ENCODE measurements at places on chromosomes 4 and X.

DNA sequence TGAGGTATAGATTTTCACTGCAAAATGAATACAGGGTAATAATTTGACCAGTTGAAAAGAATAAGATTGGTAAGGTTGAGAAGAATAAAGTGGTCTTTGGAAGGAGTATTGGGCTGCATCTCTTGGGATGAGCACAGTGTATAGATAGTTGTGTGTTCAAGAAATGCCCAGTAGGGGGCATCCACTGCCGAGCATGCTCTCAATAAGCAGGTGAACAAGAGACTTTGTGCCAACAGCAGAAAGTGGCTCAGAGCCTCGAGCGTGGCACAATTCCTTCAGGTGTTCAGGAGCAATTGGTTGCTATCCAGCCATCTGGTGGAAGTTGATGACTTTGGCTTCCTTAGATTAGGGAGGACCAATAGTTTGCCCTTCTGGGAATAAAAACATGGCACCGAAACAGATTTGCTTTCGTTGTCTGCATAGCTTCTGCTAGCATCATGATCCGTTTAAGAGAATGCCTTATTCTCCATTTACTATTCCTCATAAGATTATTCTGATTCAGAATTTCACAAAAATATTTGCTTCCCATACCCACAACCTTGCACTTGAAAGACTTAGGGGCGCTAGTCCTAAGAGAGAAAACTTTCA lies 258.1 kb upstream of the NEIL3 start:
- no peak for DNase-seq

DNA sequence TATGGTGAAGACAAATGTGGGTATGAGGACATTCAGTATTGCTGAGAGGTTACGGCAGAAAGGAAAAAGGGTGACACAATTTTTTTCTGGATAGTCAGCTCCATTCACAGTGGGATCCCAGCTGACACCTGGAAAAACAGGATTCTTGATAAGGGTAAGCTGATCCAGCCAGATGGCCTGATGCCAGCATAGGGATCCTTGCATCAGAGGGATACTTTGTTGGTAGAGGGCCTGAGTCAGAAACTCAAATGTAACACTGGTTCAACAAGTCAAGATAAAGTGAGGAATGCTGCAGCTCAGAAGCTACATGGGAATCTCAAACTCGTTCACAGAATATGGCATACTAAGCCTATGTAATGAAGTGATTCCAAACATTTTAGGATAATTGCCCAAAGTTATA lies 726.7 kb downstream of the C4orf33 start:
- no peak for DNase-seq

- no peak for DNase-seq
Measured at GRCh38 chr4:5990446-5991160, 27.6 kb downstream of the C4orf50 start.

DNA sequence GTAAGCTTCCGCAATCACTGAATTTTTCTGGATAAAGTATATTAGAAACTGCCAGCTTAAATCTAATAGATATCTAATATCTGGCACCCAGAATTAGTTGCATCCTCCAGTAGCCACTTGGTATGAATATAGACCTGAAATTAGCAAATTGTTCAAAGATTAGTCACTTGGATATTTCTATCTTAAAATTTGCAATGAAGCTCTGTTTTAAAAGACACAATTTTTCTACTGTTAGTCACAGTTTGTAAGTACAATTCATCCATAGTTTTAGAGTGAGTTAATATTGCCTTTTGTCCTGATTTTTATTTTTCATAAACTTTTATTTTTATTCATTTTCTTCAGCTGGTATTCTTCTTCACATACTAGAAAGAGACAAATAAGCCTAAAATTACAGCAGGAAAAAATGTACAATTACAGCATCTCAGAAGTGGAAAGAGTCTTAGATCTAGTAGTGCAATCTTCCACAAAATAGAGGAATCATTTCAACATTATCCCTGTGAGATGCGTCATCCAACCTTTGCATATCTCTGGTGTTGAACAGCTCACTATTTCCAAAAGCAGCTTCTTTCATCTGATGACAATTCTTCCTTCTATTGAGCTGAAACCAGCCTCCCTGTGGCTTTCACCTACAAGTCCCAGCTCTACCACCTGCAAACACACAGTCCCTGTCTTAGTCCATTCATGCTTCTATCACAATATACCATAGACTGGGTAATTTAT lies 190.0 kb upstream of the AR start:
- no peak for DNase-seq

DNA sequence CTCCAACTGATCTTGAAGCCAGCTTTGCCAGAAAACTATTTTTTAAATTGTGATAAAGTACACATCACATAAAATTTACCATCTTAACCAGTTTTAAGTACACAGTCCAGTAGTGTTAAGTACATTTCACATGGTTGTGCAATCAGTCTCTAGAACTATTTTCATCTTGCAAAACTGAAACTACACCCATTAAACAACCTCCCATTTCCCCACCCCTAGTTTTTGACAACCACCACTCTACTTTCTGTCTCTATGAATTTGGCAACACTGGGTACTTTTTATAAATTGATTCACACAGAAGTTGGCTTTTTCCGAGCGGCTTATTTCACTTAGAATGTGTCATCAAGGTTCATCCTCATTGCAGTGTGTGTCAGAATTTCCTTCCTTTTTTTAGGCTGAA lies 31.0 kb downstream of the TRPC5 start:
- DNase-seq, result no peak

DNA sequence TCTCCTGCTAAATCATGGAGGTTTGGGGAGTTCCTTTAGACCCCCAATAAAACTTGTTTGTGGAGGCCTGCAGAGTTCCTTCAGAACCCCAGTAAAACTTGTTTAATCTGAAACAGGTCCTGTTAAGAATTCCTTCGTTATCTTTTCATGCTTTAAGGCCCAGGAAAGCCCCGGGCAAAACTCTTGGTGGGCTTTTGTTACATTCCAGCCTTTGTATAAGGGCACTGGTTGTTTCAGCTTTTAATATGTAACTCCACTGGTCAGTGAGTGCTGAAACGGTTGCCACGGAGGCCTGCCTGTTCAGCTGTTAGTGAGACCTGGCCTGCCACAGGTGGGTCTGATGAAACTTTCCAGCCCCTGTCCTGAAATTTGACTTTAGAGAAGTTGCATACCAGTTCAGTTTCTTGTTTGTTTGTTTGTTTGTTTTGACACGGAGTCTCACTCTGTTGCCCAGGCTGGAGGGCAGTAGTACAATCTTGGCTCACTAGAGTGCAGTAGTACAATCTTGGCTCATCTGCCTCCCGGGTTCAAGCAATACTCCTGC lies 12.4 kb upstream of the DHRSX start:
- DNase-seq, result no peak

All from DMS79 treated with DMSO at 0.1 percent for 48 hours (cell line).